ENCODE measurements at places on chromosomes 7 and 10.

GRCh38 chr7:69813637-69814240 lies 215.5 kb downstream of the AUTS2 start:
- H3K27me3 ChIP-seq: no peaks in the 10 kb centered on the region
- H3K4me1 ChIP-seq: no peaks in the 10 kb centered on the region
- no peak for DNase-seq
- no peak overlapping the region for H3K27ac ChIP-seq
- no peaks in the 10 kb centered on the region for H3K36me3 ChIP-seq

- peaks cover 6% of the 10 kb centered on the region for H3K4me1 ChIP-seq
- H3K27me3 ChIP-seq: peaks cover 6% of the 10 kb centered on the region
- H3K27ac ChIP-seq: no peak overlapping the region
- DNase-seq: no peak
- no peak overlapping the region for H3K4me3 ChIP-seq
Measured at GRCh38 chr7:143360788-143361551, 1.5 kb downstream of the FAM131B start.

- H3K27me3 ChIP-seq: no peaks in the 10 kb centered on the region
- no peaks in the 10 kb centered on the region for H3K36me3 ChIP-seq
- H3K4me3 ChIP-seq: no peak overlapping the region
Measured at GRCh38 chr10:12156367-12157123, 27.1 kb downstream of the SEC61A2 start.

GRCh38 chr10:96495544-96495943 lies 18.2 kb downstream of the TLL2 start:
- H3K4me1 ChIP-seq: no peaks in the 10 kb centered on the region
- H3K36me3 ChIP-seq: no peaks in the 10 kb centered on the region
- no peak overlapping the region for H3K4me3 ChIP-seq
- no peak overlapping the region for H3K27ac ChIP-seq
- DNase-seq: no peak
- no peaks in the 10 kb centered on the region for H3K27me3 ChIP-seq

DNA sequence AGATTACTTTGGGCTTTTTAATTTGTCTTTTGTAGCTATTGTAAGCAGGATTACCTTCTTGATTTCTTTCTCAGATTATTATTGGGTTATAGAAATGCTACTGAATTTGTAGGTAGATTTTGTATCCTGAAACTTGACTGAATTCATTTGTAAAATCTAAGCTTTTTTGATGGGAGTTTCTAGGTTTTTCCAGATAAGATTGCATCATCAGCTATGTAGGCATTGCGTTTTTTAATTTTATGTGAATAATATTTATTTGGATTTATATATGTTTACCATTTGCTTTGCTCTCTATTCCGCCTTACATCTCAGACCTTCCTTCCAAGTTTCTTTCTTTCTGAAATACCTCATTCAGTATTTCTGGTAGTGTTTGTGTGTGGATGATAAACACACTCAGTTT lies 351.7 kb upstream of the ANKRD30A start:
- H3K27me3 ChIP-seq: no peaks in the 10 kb centered on the region
- H3K4me1 ChIP-seq: no peaks in the 10 kb centered on the region
- H3K27ac ChIP-seq: no peak overlapping the region

DNA sequence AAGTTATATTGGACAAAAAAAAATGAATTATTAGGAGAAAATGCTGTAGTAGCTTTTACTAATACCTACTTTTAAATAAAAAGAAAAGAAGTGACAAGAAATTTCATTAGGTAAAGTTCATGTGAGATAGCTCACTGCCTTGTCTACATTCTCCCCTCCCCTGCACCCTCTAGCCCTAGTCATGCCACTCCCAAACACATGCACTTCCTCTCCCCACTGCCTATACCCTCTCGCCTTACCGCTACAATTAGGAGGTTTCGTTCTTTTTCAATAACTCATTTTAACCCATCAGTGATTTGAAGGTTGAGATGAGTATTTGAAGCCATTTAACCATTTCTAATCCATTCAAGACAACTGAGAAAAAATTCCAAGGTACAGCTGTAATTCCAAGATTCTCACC lies 75.3 kb downstream of the HIBADH start:
- no peaks in the 10 kb centered on the region for H3K27me3 ChIP-seq
- H3K36me3 ChIP-seq: no peaks in the 10 kb centered on the region
- no peak overlapping the region for H3K27ac ChIP-seq
- no peaks in the 10 kb centered on the region for H3K4me1 ChIP-seq

DNA sequence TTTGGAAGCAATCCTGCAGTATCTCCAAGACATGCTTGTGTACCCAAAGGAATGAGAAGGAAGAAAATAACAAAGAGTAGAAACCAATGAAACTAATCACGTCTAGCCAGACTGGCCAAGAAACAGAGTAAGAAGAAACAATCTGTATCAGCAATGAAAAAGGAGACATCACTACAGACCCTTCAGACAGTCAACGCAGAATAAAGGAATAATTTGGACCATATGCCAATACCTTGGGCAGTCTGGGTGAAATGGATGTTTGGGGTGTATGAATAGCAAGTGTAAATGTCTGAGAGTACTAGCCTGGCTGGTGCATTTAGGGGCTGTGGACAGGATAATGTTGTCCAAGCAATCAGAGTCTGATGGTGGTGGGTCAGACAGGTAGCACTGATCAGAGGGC lies 61.1 kb downstream of the SLC29A4 start:
- H3K27me3 ChIP-seq: no peaks in the 10 kb centered on the region
- peaks cover 11% of the 10 kb centered on the region for H3K36me3 ChIP-seq
- no peaks in the 10 kb centered on the region for H3K4me1 ChIP-seq
- no peak overlapping the region for H3K4me3 ChIP-seq
- no peak overlapping the region for H3K27ac ChIP-seq
- DNase-seq: no peak

DNA sequence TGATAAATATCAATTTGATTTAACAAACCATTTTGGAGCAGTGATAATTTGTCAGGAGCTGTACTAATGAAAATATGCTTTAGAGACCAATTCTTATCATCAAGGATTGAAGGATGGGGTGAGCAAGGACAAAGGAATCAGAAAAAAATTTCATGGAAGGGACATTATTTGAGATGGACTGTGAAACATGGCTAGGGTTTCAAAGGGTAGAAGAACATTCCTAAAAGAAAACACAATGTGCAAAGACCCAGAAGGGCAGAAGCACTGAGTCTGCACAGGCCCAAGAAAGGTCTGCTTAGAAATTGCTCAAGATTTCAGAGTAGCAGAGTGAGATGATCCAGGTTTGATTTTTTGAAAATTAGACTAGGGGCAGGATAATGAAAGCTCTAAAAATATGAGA lies 174.5 kb downstream of the LRRN3 start:
- no peaks in the 10 kb centered on the region for H3K36me3 ChIP-seq
- H3K27me3 ChIP-seq: no peaks in the 10 kb centered on the region
- H3K27ac ChIP-seq: no peak overlapping the region
- no peak overlapping the region for H3K4me3 ChIP-seq
